Stimulated activated CD4-positive, alpha-beta T cell treated with anti-CD3 and anti-CD28 coated beads, Interleukin-4, amount 100 ng/mL, for 4 hours (primary cell): ENCODE measurements at places on chromosomes 4 and X.

DNA sequence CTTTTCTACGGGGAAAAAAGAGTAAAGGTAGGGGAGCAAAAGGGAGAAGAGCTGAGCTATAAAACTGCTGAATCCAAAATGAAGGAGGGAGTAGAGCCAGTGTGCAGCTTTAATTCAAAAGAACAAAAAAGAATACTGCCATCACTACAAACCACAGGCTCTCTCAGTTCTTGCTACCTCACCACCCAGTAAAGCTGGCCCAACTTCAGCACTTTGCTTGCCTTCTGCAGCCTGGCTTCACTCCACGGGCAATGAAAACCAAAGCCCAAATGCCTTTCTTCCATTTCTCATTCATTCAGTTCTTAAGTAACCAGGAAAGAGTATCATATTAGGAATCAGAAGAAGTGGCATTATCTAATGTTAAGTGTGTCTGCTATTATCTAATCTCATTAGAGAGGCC lies 376.8 kb downstream of the BCOR start:
- no peak for DNase-seq

DNA sequence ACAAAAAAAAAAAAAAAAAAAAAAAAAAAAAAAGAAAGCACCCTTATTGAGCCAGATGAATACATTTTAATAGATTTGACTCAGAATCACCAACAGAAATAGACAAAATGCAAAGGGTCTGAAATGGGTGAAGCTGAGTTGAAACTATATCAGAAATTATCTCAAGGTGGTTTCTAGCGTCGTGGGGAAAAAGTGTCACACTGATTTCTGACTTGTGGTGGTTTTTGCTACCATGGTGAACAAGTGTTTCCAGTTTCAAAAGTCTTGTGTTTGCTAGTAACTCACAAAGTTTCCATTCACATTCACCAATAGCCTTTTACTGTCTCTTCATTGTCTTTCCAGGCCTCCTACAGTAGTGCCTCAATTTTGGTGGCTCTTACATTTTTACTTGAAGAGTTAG lies 135.5 kb downstream of the ARHGAP24 start:
- no peak for DNase-seq

- DNase-seq, result no peak
These were observed 77.5 kb downstream of the INTS12 start for GRCh38 chr4:105630670-105631655.

GRCh38 chr4:137952116-137952515 lies 290.0 kb downstream of the SLC7A11 start:
- no peak for DNase-seq

GRCh38 chr4:33421887-33422286 lies 2701.7 kb downstream of the PCDH7 start:
- DNase-seq, result no peak

DNA sequence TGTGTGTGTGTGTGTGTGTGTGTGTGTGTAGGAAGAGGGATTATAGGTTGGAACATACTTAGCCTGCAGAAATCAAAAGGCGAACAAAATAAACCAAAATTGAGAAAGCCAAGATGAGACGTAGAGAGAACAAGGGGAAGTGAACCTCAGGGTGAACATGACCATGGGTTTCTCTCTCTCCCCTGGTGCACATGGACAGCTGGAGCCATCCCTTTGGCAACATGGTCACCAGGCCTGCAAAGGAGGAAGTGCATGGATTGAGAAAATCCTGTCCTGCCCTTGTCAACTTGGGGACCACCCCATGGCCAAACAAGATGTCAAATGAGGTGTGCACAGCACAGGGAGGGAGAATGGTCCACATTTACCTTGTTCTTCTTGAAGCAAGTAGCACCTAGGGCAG lies 23.1 kb downstream of the LGI2 start:
- DNase-seq, result no peak

DNA sequence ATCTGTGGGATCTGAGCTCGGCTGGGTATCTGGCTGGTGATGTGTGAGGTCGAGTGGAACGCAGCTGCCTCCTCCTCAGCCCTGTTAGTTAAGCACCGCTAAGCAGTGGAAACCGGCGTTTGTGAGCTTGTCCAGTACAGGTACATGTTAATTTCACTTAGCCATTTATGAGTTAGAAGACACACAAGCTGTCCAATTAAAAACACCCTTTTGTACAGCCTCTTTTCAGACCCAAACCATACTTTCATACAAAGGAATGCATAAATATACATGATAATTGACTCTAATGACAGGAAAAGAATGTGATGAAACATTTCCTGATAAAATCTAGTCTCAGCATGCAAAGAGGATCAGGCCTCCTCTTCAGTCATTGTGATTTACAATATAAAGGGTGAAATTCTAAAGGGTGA lies 163.6 kb upstream of the FAT1 start:
- DNase-seq, result no peak

DNA sequence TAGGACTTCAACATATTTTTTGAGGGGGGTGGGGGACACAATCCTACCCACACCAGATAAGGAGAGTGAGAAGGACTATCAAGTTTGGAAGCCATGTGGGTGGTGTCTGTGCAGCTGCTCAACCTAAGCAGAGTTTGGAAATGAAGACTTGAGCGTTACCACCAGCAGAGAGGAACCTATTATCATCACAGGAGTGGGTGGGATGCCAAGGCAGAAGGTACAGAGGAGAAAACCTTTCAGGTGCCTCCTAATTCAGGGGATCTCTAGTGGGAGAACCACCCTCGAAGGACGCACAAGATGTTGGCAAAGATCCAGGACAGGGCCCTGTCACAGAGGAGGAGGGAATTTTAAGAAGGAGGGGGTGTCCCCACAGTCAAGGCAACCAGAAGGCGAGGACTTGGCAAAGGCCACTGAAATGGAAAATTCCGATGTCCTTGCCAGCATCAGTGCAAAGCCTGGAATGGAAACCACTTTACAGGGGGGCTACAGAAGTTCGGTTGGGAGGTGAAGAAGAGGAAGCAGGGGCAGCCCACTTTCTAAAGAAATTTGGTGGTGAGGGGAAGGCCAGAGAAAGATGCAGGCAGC lies 8.4 kb upstream of the GPM6B start:
- DNase-seq, result no peak

DNA sequence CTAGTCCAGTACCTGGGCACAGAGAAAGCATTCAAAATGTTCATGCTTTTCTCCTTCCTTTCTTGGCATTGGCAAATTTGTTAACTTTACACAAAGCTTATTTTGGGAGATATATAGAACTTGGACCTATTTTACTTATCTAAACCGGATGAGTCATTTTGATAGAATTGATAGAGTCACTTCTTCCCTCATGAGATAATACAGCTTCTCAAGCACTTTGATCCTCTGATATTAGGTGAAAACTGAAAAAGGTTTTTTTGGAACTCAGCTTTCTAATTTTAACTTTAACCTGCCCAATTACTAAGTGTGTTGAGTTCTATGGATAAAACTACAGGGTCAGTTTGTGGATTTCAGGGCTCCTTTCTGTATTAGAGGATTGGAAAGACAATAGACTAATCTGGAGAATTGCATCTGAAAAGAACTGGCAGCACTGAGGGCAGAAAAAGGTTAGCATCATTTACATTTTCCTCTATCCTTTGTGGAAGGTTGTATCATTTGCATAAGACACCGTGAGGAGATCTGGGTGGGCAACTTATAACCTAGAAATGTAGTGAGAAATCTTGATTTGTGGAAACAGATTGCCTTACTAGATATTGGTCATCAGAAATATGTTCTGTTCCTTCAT lies 2.4 kb downstream of the WDR44 start:
- no peak for DNase-seq

DNA sequence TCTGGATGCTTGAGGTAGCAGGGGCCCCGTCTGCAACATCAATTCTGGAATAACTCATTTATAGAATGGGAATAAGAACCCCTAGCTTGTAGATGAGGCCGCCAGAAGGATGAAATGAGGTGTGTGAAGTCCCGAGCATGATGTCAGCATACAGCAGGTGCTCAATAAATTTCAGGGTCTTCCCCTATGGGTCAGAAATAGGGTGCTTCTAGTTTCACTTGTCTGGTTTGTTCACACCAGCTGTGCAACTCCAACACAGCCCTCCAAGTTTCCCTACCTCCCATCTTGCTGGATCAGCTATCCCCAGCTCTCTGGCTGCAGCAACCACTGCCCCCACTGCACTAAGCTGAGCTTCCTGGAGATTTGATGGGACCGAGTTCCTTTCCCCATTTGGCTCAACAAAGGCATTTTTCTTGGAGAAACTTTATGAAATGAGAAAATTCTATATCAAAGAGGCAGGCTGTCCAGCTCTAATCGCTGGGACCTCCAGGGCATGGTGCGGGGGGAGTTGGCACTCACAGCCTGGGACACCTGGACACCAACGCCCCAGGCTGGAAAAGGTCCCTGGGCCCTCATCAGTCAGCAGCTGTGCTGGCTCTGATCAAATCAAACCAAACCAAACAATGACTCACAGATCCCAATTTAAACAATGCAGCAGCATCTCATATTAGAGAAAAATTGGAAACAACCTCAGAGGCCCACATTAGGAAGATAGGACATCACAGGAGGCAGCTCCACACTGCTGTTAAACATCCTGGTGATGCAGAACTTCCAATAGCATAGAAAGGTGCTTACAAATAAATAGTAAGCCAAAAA lies 13.3 kb downstream of the SLC2A9 start:
- DNase-seq, result no peak

GRCh38 chr4:185488650-185489049 lies 17.1 kb upstream of the CCDC110 start:
- no peak for DNase-seq

DNA sequence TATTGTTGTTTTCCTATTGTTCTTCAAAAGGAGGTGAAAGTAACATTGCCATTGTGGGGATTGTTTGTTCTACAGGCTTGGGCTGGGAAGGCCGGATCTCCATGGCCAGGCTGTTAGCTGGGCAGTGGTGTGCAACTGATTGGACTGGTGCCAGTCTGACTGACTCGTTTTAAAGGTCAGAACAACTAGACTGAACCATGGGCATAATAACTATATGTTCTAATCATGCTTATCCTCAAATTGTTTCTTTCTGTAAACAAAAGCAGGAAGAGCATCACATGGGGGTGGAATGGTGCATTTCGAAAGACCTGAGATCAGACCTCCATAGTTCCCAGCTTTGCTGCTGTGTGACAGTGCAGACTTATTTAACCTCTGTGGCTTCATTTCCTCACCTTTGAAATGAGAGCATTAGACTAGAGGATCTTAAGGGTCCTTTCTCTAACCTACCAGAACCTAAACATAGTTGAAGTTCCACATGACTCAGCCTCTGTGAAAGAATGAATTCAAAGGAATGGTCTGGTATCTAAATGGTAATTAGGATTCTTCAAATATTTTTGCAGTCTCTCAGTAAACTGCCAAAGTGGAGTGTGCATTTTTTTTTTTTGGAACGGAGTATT lies 66.7 kb upstream of the PGRMC2 start:
- DNase-seq, result no peak

- DNase-seq, result no peak
These were observed 168.7 kb downstream of the NR3C2 start for GRCh38 chr4:148273501-148273986.

GRCh38 chr4:185566425-185566824 lies 31.1 kb upstream of the PDLIM3 start:
- DNase-seq, result no peak

DNA sequence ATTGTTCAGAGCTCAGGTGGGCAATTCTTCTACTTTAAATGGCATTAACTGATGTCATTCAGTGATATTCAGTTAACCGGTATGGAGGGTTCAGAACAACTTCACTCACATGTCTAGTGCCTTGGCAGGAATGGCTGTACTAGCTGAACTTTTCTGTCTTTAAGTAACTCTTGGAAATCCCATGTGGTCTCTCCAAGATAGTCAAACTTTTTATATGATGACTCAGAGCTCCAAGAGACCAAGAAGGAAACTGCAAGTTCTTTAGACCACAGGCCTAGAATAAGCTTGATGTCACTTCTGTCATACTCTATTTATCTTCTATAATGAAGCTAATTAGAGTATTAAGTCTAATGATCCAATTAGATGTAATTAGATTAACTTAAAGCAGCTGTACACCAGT lies 24.9 kb downstream of the LHFPL1 start:
- no peak for DNase-seq

DNA sequence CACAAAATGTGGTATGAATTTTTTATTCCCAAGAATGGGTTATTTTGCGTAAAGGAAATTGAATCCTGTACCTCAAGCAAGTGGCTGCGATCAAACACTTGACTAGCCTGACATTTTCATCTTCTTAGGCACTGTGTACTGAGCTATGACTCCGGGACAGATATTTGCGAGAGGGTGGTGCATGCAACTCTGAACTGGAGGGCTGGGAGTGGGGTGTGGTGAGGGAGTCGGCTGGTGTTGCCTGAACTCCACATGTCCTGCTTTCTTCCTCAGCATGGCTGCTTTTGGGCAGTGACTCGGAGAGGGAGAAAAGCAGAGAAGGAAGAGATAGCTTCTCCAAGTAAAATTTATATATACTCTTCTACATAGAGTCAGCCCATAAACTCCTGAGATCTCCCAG lies 68.5 kb upstream of the GATB start:
- DNase-seq, result no peak

- DNase-seq, result no peak
These were observed 20.2 kb upstream of the CTSO start for GRCh38 chr4:155973639-155974475.

GRCh38 chr4:47312170-47312569 lies 151.3 kb downstream of the COMMD8 start:
- DNase-seq, result no peak

GRCh38 chr4:147591106-147591505 lies 26.1 kb upstream of the TMEM184C start:
- no peak for DNase-seq

- no peak for DNase-seq
These were observed 1.2 kb downstream of the RBBP7 start for GRCh38 chrX:16868920-16869319.

- DNase-seq, result no peak
These were observed 123.9 kb downstream of the KDR start for GRCh38 chr4:55001538-55001937.
